ENCODE measurements at places on chromosomes 2 and 18. TPM values are rescaled to one million over a fixed set of nuclear protein-coding genes. Genes with fewer than 3 reads are reported as not detected.

The IL1F10 gene
- not detected for total RNA-seq

The REEP1 gene
- 6.9 TPM for total RNA-seq

The MC4R gene
- total RNA-seq = 0.35 TPM

The RIT2 gene
- total RNA-seq = not detected

GRCh38 chr2:176885661-176886060 is 326.9 kb upstream of the HNRNPA3 start:
- no peak for DNase-seq

- no peak for DNase-seq
Observed at GRCh38 chr2:101625387-101625786, 72.1 kb upstream of the MAP4K4 start.

- no peak for DNase-seq
Observed at GRCh38 chr18:58756148-58756547, 84.9 kb downstream of the MALT1 start.

DNA sequence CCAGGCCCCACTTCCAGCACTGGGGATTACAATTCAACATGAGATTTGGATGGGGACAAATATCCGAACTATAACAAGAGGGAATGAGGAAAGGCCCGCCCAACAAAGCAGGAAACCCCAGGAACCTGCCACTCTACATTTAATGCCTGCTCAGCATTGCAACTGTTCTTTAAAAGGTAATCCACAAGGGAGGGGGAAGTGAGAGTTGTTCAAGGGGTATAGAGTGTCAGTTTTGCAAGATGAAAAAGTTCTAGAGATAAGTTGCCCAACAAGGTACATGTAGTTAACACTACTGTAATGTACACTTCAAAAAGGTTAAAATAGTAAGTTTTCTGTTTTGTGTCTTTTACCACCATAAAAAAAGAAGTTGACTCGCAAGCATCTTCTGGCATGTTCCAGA is 137.6 kb downstream of the MBD2 start:
- DNase-seq = no peak

All from lower lobe of right lung (tissue), 2 donors.